ENCODE measurements at places on chromosomes 11 and 22.

DNA sequence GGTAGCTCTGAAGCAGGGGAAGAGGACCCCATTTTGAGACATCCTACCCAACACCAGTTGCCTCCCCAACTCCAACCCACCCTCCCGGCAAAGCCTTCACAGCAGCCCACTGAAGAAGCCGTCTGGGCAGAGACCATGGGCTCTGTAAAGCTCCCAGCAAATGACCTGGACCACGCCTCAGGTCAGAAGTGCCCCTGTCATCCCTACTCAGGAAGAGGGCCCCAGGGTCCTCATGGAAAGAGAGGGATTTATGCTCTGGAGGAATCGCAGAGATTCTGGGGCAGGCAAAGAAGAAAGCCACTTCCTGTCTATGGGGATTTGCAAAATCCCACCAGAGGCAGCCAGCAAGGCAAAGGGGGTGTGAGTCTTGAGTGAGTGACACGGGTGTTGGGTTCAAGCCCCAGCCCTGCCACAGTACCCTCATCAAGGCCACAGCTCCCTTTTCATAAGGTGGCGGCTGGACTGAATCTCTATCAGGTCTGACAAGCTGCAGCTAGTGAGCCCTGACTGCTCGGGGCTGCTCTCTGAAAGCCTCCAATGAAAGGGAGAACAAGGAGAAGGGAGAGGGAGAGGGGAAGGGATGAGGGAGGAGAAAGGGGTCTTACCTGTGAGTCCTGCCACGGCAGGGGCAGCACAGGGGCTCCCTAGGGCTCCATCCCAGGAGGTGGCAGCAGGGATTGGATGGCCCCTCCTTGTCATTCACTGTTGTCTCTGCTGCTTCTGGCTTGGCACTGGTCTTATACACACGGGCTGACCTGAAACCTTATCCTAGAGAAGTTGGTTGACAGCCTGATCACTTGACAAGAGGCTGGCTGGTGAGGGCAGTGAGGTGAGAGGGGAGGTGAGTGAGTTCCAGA lies at the start of gene UCP3:
Gene UCP3, minus strand, starts transcription at position 713 of the 857 bp plus-strand sequence. CDS start 2,043 bp downstream, outside the sequence.
- DNase-seq: no peak

DNA sequence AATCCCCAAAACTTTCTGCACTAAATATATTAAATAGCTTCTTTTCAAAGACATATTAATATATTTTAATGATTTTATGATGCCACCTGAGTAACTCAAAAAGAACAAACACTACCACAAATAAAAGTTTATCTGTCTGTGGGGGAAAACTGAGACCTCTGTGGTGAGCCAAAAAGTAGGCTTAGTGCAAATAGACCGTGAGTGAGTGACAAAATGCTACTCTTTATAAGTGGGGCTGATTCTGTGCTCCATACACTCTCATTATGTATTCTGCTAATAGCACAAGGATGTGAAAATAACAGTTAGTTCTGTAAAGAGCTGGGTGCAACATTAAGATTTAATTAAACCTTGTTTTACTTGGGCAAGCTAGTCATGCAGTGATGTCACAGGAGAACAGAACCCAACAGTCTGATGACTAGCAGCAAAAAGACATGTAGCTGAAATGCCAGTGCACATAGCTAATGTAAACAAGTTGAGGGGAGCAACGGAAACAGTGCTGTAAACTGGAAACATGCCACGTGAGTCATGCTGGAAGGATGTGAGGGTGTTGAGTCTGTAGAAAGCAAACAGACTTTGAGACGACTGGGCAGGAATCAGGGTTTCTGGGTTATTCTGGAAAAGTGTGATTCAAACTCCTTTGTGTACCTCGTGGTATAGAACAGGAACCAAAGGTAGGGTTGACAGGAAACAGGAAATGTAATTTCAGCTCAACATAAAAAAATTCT lies 1130.4 kb downstream of the LRRC4C start:
- DNase-seq: peak; percentile 1

DNA sequence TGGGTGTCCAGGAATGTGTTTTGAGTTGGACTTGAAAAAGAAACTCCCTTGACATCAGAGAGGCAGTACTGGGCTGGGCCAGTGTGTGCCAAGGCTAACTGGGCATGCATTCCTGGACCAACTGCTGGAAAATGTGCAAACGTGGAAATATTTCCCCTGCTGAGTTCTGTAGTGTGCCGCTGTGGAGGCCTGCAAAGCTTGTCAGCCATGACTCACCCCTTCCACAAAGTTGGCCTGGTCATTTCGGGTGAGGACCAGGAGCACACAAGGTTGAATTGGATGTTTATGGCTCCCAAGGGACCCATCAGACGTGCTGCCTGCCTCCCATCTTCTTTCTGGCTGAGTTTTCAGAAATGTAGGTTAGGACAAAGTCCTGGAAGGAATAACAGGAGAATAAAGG lies 513.1 kb downstream of the MIAT start:
- DNase-seq: no peak

DNA sequence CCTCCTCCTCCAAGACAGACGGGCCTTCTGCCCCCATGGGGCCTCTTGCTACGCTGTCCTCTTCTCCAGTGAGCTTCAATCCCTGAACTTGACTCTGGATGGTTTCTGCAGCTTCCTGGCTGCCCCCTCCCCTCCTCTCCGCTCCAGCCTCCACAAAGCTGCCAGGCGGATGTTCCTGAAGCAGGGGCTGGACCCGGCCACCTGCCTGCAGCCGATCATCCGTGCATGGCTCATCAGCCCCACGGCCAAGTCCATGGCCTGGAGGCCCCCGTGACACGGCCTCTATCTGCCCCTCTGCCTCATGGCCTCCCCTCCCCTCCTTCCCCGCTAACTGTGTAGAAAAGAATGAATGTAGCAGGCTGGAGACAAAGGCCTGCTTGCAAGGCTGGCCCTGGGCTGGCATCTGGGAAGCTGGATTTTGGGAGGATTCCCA lies 6.8 kb upstream of the SUN2 start:
- no peak for DNase-seq

GRCh38 chr11:36775130-36775529 lies 177.1 kb upstream of the RAG2 start:
- DNase-seq: no peak

DNA sequence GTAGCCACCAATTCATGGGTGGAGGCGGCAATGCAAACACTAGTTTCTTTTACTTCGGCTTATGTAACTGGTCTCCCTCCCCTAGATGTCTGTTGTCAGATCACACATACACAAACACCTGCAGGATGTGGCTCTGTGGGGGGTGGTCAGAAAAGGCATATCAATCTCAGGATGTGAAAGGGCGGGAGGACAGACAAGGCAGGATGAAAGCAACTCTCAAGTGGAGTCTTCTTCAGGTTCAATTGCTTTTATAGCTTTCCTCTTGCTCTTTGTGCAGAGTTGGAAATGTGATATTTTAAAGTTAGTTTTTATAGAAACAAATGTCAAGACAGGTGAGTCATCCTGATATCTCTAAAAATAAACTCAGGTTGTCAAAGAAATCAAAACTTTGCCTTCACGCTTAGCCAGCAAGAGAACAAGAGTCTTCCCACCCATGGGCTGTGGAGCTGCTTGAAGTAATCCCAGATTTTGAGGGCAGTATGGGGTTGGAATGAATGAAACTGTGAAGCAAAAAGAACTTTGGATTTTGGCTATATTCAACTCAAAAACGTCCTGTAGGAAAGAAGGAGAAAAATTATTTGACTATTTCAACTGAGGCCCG lies 423.4 kb downstream of the GUCY1A2 start:
- DNase-seq: no peak

Measured in occipital lobe (tissue), 3 donors.